Putamen (tissue), 1 donor: ENCODE measurements at places on chromosomes 1 and 21.

- DNase-seq: no peak
Measured at GRCh38 chr1:58576727-58577653, at the start of gene TACSTD2. Gene TACSTD2, minus strand, starts transcription at chr1:58577252. Its CDS starts 96 bp downstream, at chr1:58577156.

DNA sequence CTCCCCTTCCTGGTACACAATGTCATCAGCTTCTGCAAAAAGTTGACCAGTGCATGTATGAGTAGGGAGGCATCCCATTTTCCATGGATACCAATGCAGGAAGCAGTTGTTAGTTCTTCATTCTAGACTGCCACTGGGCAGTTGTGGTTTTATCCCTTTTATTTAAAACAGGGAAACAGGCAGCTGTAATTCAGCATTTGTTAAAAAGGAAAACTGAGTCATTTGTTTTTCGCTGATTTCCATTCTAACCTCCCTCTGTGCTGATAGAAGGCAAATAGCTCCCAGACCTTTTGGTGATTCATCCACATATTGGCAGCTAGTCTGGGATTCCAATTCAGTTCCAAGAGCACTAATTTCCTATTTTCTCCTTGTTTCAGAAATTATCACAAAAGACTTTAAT lies 21.1 kb upstream of the ABCA4 start:
- DNase-seq: no peak

- DNase-seq: no peak
Measured at GRCh38 chr1:28811766-28812668, at the start of gene OPRD1. Gene OPRD1, plus strand, starts transcription at chr1:28812170. Its CDS starts 214 bp downstream, at chr1:28812384.

DNA sequence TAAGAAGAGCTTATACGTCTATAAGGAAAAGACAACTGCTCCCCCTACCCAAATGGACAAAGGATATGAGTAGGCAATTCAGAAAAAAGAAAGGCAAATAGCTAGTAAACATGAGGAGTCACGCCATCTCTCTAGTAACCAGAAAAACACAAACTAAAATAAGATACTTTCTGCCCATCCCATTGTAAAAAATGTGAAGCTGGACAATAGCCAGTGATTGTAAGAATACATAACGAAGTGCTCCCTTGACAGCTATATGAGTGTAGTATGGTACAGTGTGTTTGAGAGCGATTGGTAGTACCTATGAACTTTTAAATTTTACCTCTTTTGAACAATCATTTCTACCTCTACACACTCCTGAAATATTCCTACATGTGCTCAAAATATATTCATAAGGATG lies 7.5 kb upstream of the GJA8 start:
- no peak for DNase-seq

- peak; percentile 17 for DNase-seq
Measured at GRCh38 chr1:76254104-76255030, 179.8 kb downstream of the ST6GALNAC3 start.

DNA sequence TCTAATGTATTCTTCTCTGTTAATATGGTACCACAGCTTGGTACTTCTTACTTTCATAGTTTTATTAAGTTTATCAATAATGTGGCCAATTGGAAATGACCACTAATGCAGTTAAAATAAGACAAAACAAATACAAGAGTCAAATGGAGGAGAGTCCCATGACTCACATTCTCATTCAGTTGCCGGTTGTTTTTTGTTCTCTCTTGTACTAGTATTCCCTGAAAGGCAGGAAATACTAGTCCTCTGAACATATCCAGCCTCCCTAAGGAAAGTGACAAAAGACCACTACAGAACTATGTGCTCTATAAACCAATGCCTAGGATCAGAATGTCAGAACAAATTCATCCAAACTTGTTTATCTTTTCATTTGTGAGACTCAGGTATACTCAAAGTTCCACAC lies 165.2 kb upstream of the SAMSN1 start:
- no peak for DNase-seq

- no peak for DNase-seq
Measured at GRCh38 chr1:151720554-151720953, 768 bp upstream of the RIIAD1 start.

DNA sequence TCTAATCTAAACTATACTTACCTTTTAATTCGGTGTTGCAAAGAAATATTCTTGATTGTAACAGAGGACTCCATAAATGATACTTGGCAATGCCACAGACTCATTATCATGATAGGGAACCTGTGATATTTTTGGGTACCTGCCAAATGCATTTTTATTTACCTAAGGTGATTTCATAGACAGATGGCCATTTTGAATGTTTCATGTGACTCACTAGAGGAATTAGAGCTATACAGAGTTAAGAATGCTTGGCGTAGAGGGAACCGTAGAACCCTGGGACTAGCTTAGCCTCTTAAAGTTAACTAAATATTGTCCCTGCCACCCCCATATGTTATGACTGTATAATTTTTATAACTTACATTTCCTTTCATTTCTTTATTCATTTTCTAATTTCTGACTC lies 136.1 kb downstream of the DISP1 start:
- no peak for DNase-seq

DNA sequence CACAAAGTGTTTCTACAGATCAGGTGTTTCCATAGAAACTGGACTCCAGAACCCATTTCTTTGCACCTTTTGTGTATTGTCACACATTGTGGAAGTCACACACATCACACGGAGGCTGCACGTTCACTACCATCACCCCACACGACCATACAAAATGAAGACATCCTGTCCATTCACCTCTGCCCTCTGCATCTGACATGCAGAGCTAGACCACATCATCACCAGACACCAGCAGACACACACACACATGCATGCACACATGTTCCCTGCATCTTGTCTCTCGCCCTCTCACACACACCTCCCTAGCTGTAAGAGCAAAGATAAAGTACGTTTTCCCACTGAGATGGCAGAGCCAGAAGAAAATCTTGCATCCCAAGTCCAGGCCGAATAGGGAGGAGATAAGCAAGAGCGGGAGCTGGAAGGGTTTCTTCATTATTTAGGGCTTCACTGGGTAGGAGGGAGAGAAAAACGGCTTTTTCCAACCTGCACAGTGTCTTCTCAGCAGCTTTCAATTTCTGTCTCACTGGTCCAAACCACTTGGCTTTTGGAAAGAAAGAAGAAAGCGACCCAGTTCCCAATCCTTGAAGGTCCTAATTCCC lies 709 bp downstream of the PRELP start:
- no peak for DNase-seq

DNA sequence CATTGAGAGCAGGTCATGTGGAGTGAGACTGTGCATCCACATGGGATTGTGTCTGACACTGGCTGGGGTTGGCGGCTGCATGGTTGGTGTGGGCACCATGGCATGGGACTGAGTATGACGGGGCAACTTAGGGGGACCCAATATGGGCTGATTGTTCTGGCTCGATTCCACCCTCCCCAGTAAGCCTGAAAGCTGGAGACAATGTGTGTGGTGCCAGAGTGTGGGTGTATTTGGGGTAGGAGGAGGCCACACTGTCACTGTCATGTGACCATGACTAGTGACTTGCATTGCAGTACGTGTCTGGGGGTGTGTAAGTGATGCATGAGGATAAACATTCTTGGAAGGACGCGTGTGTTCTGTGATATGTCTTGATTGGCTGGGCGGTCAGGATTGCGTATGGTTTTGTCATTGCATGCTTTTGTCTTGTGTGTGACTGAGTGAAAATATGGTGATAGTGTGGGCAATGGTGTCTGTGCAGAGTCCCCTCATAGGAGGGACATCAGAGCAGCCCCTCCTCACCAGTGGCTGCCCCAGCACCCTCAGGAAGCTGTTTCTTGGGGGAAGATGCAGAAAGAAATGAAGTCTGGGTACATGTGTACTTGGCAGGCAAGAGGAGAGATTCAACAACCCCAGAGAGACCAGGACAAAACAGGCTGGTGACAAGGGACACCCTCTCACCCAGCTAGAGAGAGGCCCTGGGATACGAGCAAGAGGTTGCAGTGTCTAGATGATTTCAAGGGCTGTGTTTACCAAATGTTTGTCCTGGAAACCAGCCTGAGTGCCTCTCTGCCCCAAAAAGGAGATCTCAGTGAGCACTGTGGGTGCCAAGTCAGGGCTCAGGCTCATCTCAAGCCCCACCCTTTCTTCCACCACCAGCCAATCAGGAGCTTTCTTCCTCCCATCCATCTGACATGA lies 36.3 kb downstream of the SDC3 start:
- DNase-seq: no peak

DNA sequence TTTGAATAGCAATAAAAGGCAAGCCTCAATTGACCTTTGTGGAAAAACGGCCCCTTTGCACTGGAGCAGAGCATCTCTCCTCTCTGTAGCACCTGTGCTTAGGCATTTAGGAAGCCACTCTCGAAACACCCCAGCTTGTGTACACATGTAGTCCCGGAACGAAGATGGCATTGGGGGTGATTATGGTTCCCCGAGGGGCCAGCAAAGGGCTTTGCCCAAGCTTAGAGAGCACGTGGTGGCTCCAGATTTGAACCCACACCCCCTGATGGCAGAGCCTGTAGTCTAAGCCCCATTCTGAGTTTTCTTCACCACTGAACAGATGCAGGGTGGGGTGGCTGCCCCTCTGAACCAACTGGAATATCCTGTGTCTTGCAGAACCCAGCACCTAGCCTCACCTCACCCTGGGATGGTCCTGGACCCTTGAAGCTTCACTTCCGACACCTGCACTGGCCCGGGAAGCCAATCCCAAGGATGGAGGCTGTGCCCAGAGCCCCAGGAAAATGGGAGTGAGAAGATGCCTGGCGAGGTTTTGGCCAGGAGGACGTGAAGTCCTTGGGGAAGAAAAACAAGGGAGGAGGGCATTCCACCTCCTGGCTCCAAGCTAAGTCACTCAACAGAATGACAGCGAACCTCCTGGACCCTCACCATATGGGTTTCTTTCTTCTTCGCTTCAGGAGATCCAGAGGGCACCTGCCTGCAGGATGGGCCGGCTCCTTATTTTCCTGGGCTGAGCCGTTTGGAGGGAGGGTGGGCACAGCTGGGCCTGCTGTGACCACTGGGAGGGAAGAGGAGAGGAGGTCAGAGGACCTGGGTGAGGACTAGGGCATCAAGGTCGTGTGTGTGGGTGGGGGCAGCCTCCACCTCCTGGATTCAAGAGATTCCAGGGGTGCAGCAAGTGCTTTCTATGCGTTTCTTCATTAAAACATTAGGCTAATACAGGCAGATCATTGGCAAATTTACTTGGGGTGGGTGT lies 37.7 kb downstream of the IGFN1 start:
- DNase-seq: no peak

- no peak for DNase-seq
Measured at GRCh38 chr1:67257173-67257535, 50.5 kb upstream of the IL12RB2 start.

DNA sequence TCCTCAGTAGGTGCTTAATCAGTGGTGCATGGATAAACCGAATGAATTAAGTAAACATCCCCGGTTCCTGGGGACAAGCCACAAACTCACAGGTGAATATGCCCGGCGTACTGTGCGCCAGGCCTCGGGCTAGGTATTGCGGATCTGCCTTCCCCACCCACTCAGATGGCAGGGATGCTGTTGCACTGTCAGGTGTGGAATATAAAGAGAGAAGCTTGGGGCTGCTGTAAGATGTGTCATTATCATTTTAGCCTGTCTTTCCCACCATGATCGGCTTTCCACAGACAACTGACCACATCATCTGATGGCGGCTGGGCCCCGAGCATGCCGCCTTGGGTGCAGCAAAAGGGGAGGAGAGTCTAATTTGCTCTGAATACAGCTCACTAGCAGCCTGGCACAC lies 45.4 kb upstream of the LRP8 start:
- no peak for DNase-seq

- no peak for DNase-seq
Measured at GRCh38 chr1:228863776-228864175, 128.5 kb downstream of the RHOU start.

DNA sequence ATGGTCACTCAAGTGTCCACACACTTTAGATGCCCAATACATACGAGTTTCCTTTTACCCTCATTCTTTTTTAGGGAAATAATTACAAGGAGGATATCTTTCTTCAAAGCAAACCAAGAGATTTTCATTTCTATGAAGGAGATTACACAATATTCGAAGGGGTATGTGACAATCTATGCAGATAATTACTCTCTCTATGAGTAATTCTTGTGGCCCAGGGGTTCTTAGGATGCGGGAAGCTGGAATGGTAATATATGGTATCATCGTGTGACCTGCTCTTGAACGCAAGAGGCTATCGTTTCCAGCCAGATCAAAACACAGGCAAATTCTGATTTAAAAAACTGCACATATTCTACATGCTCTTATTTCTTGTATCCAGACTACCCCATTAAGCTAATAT lies 14.6 kb downstream of the DSCAM start:
- no peak for DNase-seq

DNA sequence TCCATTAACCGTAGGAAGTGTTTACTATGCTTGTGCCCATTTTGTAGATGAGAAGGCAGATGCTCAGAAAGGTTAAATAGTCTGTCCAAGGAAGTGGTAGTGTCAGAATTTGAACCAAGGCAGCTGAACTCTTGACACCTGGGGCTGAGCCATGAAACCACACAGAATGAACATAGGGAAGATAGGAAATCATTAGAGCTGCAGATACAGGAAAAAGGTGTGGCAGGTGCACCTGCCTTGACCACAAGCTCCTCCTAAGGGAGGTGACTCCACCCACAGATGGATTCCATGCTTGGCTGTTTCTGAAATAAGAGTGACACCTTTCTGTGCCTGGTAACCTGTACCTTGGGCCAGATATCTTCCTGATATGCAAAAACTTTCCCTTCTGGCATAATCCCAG lies 69.9 kb upstream of the IGSF21 start:
- DNase-seq: no peak

DNA sequence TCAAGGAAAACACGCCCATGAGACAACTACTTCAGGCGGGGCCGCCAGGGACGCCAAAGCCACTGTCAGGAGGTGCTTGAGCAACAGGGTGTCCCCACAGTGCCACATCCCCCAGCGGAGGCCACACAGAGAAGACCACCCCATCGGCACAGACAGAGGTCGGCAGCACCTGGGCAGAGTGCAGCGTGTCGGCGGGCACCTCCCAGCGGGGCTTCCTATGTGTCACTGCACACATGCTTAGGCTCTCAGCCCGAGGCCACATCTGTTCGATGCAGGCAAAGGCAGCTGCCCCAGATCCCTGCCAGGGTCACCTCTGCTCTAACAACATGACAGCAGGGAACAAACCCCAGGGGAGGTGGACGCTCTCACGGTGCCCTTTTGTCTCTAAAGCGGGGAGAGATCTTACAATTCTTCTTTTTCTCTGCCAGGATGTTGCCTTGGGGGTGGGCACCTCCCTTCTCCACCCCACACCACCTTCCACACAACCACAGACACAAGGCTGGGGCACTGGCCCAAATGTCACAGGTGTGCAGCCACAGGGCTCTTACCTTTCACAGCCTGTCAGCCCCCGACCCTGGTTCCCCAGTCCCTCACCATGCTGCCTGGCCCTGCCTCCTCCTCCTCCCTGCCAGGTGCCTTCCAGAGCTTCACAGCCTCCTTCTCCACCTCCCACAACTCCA lies 4.2 kb downstream of the KRTAP10-8 start:
- no peak for DNase-seq

DNA sequence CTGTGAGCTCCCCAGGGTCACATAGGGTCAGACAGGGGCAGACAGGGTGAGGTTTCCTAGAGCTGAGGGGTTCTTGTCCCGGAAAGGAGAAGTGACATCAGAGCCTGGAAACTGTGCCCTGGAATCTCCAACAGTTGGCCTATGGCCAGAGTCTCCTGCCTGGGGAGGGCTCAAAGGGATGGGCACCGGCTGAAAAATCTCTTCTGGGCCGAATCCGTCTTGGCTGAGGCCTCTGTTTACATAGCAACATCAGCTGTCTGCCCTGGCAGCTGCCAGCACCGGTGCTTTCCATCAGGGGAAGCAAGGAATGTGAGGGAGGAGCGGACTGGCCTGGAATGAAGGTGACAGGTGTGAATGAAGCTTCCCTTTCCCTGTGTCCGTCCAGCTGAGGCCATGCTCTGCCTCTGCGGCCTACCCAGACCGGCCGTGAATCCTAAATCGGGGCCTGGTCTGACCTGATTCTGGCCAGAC lies 30.7 kb downstream of the VASH2 start:
- no peak for DNase-seq
